ENCODE measurements at places on chromosomes 2 and 18.

DNA sequence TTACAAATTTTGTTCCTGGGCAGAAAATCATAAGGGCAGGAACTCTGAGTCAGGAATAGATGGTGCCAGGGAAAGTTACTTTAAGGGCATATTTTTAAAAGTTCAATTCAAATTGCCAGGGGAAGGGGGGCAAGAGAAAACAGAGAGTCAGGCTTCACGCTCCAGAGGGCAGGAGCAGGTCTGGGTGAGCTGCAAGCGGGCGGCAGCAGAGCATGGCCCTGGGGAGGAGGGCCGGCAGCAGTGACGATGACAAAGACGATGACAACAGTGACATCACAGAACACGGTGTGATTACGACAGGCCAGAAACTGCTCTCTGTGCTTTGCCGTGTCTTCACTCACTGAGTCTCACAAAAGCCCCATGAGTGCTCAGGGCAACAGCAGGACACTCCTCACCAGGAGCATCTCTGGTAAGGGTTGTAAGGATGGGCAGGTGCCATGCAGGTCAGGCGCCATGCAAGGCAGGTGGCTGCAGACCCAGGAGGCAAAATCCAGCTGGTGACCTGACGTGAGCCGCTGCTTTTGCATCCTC is 23.3 kb downstream of the CHST10 start:
- DNase-seq = no peak

DNA sequence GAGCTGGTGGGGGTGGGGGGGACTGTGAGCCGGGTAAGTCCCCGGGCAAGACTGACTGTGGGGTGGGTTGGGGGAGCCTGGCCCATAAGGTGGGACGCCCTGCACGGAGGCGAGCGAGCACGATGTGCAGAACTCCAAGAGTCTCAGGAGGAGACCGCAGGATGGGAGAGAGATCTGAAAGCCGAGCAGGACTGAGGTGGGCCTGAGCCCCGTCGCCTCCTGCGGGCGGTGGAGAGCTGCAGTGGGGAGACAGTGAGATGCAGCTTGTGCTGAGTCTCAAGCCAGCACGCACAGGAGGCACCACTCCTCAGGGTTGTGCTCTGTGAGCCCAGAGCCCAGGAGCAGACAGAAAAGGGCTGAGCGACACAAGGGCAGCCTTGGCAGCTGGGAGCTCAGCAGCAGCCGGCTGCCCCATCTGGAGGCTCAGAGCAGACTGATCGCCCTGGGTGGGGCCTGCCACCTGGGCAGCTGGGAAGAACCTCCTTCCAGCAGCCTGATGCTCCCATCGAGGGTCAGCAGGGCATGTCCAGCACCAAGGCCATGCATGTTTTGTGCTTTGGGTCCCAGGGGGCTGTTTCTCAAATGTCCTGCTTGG is 15.9 kb downstream of the ARHGEF4 start:
- no peak for DNase-seq

- DNase-seq = peak; percentile 45
Observed at GRCh38 chr2:207506426-207506825, 23.3 kb upstream of the CREB1 start.

DNA sequence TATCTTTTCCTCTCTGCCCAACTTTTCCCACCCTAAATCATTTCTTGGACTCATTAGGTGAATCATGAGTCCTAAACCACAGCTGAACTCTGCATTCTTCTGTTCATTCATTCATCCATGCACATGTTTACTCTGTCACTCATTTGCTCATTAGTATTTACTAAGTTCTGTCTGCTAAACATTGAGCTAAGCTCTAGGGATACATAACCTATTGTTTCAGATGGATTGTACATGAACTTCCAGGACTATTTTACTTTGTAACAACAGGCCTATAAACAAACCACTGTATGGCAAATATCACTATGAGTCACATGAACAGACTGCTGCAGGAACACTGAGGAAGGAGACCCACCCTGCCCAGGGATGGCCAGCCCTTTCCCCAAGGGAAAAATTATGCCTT is 14.6 kb upstream of the DYNC2LI1 start:
- no peak for DNase-seq

DNA sequence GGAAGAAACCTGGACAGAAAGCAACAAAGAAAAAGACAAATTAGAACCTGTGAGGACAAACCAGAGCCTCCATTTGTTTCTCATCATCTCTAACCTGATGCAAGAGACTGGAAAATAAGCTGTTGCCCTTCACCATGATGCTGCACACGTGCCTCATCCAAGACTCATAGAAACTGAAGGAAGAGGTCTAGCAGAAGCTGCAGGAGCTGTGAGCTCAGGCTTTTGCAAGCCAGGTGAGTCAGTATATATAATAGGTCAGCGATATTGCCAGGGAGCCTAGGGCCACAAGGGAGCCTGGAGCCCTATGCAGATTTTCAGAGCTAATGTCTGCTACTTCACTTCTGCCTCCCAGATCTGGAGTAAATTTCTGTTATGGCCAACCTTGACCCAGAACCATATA is 163.1 kb downstream of the LNPK start:
- no peak for DNase-seq

GRCh38 chr2:120935339-120936313 is 200.0 kb downstream of the GLI2 start:
- no peak for DNase-seq

DNA sequence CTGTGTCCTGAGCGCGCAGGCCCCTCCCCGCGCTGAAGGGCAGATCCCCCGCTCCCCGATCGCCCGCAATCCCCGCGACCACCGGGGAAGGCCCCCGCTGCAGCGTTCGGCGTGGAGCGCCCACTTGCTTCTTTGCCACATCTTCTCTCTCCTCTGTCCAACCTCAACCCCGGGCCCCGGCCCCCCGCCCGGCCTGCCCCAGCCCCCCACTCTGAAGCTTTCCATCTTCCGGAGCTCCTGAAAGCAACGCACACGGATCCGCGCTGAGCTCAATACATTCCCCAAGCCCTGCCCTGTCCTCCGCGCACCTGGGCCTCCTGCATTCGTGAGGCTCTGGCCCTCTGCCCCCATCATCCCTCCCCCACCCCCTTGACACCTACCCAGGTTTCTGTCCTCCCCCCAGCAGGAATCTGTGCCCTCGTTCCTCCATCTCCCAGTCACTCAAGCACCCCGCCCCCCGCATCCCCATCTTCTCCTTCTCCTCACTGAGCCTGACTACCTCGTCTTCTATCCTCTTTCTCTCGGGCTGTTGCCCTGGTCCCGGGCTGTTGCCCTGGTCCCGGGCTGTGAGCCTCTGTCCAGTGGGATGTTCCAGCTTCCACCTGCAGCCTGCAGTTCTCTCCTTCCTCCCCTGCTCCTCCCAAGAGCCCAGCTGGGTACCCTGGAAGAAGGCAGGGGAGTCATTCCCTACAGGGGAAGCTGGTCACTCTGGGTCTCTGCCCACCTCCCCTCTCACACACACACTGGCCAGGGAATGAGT is 7.8 kb downstream of the SPEG start:
- DNase-seq = no peak

DNA sequence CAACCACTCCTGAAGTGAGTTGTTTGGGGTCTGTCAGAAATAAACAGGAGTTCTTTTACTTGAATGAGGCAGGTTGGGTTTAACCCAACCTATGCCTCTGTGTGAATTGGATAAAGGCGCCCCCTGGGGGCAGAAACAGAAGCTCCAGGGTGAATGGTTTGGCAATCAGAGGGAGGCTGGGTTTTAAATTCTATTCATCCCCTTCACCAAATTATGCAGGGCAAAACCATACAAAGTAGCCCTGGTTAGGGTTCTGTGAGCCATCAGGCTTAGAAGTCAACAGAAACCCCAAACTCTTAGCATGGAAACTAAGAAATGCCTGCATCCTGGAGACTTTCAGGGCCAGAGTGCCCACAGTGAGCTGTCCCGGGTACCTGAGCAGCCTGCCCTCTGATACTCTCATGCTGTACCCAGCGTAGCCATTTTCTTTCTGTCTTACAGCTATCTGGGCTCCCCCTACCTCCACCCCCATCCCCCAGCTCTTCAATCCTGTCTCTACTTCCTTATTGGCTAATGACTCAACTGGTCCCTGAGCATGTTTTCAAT is 241.5 kb downstream of the ICOS start:
- peak; percentile 78 for DNase-seq

DNA sequence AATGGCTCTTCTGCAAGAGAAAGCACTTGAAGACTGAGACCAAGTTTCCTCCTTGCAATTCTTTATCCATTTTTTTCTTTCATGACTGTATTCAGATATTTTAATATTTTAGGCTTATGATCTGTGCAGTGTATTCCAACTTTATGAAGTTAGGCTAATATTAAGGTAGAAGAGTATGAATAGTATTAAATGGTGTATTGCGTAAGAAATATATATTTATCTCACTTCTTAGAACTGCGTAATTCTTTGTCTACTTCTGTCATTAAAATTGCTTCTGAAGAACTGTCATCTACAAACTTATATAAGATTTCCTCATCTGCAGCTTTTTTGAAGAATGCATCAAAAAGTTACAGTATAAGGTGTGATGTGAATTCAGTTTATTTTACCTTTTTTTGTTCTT is 183.2 kb downstream of the DLGAP1 start:
- DNase-seq = no peak

- no peak for DNase-seq
Observed at GRCh38 chr2:143891879-143892308, 628.0 kb downstream of the ZEB2 start.

DNA sequence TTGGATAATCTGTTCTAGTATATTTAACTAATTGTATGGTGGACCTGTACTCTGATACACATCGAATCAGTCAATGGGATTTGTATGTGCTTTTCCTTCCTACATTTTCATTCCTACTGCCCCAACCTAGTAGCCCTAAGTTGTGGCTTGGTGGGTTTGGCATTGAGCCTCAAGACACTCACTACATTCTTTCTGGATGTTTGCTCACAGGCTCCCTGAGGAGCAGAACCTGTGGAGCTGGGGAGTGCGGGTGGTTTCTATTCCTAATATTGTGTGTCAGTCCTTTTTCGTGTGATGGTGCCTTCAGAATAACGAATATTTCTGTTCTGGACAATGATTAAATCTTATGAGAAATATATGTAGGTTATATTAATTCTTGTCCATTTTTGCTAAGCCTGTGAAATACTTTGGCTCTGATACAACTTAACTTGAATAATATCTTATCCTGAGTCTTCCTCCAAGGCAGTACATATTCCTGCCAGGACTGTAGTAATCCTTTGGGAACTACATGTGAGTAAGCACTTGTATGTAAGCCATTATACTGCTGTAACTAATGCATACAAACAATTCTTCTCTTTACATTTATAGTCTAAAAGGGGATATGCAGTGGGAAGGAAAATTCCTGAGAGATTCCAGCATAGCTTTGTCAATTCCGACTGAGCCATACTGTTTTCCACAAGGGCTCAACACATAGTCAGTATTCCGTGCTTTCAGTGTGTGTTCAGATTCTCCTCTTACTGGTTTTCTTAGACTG is 150.6 kb downstream of the AGPS start:
- DNase-seq = no peak

GRCh38 chr2:178700922-178701342 is 106.3 kb downstream of the TTN start:
- DNase-seq = peak; percentile 31

DNA sequence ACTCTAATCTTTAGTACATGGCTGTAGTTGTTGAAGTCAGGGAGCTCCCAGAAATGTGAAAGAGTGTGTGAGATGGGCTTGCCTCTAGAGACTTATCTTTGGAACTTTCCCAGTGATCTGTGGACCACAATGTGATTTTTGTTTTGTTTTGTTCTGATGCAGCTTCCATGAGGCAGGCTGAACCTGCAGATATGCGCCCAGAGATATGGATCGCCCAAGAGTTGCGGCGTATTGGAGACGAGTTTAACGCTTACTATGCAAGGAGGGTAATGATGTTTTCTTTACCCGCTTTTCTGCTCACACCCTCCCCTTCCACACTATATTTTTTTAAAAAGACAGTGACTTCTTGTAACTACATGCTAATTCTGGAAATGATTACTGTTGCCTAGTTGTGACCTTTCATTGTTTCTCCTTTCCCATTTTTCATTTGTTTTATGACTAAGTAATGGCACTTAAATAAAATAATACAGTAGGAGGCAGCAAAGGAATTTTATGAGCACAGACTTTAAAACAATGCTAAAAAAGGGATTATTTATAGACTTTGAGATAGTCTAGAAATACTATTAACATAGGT is 29.3 kb downstream of the BCL2L11 start:
- DNase-seq = no peak

DNA sequence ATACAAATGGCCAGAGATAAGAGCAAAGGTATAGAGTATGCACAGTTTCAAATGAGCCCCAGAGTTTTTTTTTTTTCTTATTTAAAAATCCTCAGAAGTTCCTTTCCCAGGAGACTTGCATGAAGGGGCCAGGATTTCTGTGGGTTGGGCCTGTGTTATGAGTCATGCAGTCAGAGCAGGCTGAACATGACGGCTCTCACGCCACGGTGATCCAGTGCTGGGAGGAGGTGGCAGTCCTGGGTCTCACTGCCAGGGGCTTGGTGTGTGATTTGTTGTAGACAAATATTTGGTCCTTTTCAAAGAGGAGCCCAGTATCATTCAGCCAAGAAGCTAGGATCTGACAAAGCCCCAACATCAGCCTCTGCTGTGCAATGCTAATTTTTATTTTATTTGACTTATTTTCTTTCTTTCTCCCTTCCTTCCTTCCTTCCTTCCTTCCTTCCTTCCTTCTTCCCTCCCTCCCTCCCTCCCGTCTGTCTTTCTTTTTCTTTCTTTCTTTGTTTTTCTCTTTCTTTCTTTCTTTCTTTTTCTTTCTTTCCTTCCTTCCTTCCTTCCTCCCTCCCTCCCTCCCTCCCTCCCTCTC is 10.4 kb upstream of the KCNE4 start:
- DNase-seq = no peak

GRCh38 chr18:5424903-5425664 is 118.7 kb downstream of the EPB41L3 start:
- DNase-seq = peak; percentile 39

GRCh38 chr2:97355887-97356286 is 233.8 kb downstream of the ANKRD36B start:
- DNase-seq = no peak

DNA sequence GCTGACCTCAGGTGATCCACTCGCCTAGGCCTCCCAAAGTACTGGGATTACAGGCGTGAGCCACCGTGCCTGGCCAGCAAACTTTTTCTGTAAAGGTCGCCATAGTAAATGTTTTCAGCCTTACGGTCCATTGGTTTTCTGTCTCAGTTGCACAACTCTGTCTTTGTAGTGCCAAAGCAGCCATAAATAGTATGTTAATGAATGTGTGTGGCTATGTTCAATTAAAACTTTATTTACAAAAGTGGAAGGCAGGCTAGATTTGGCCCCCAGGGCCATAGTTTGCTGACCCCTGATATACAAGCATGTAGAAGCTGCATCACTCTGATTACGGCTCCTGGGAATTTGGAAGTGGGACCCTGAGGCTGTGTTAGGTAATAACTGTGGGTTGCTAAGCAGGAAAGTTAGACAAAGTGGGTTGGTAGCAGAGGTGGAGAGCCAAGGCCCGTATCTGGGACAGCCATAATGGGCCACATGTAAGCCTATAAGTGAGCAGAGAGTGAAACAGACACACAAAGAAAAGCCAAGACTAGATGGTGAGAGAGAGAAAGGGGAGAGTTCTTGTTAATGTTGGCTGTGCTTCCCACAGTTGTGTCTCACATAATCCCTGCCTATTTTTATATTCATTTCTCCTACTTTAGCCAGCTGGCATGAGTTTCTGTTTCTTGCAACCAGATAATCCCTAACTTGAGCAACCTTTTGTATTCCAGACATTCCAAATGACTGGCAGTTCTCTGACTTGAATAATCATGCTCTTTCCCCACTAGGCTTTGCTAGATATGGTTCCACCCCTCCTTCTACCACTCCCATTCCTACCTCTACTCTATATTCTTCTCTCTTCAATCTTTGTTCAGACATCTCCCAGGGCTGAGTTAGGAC is 223.3 kb upstream of the STON1 start:
- DNase-seq = no peak

- no peak for DNase-seq
Observed at GRCh38 chr18:50447102-50447741, 72.4 kb downstream of the SKA1 start.
